ENCODE measurements at places on chromosomes 16 and 17.

- no peak for DNase-seq
Measured at GRCh38 chr16:49750341-49751000, 105.4 kb downstream of the ZNF423 start.

GRCh38 chr16:66728117-66728787, 23.2 kb downstream of the DYNC1LI2 start:
- DNase-seq, result no peak

- no peak for DNase-seq
Measured at GRCh38 chr17:49602783-49603182, 27.1 kb downstream of the NXPH3 start.

DNA sequence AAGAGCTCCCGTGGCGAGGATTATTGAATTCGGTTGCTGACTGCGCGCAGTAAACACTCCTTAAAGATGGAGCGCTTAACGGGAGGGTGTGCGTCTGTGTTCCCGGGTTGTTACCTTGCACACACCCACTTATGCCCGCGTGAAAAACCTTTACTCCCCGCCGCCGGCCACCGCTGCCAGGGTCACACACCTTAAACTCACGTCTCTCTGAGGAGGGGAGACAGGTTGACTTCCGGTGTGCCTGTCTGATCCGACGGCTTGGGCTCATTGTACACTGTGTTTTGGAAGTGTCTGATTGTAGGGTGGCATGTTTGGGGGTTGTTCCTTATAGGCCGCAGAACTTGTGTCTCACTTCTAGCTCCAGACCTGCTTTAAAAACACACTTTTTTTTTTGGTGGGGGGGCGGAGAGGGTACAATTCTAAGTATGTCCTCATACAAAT, 66.8 kb downstream of the KPNA2 start:
- DNase-seq, result no peak

DNA sequence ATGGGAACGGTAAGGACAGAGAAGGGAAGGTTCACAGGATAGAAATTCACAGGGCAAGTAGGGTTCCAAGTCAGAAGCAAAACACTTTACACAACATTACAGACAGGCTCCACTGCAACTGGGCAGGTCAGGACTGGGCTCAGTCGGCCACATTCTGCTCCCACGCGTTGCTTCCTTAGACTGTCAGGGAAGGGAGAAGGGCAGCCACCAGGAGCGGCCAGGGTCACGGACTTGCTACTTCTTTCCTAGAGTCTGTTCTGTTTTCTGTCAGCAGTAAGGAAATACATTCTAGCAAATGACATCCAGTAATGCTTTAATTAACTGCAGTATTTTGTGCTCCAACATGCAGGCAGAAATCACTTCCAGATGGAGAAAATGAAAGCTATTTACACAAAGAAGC, 160.3 kb upstream of the RPH3AL start:
- DNase-seq, result no peak

All from NCI-H1417 treated with DMSO at 0.1 percent for 48 hours (cell line).